SW 1271 (cell line): ENCODE measurements at places on chromosomes 7 and 10.

DNA sequence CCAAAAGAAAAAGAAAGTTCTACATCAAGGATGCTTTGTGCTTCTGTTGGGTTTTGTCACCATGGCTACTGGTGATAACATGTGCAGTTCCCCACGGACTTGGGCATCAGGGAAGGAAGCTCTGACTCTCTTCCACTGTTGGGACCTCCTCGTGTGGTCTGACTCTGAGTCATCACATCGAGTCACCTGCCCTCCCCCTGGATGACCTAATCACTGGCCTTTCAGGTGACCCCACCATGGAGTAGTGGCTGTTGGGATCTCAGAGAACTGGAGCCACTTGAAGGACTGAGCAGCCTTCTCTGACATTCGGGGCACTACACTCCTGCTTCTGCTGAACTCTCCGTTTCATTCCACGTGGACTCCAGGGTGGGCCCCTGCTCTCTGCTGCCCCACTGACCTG lies 60.8 kb upstream of the DOCK1 start:
- DNase-seq = no peak

- no peak for DNase-seq
These were observed 35.9 kb downstream of the EEPD1 start for GRCh38 chr7:36188906-36189305.

DNA sequence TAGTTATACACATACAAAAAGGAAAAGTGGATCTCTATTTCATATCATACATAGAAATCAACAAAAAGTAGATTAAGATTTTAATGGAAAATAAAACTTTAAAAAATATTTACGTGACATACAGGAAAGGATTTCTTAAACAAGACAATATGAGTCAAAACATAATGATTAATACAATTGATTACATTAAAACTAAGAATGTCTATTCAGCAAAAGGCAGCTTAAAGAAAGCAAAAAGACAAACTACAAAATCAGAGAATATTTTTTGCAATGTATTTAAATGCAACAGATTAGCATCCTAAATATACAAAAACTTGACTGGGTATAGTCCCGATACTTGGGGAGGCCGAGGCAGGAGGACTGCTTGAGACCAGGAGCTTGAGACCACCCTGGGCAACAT lies 50.5 kb downstream of the VAX1 start:
- DNase-seq = no peak

DNA sequence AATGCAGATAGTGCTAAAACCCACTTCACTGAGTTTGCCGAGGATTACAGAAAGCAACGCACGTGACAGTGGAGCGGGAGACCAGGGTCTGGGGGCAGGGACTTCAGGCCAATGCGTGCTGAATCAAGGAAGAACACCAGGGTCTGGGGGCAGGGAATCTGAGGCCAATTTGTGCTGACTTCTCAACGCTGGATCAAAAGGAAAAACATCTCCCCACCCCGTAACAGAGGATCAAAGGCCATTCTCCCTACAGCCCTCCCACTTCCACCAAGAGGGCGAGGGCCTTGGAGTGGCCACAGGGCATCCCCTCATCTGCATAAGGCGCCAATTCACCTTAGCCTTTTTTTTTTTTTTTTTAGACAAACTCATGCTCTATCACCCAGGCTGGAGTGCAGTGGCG lies 22.3 kb upstream of the BNIP3 start:
- no peak for DNase-seq

- DNase-seq = no peak
These were observed 116.7 kb downstream of the VIPR2 start for GRCh38 chr7:159027789-159028507.

DNA sequence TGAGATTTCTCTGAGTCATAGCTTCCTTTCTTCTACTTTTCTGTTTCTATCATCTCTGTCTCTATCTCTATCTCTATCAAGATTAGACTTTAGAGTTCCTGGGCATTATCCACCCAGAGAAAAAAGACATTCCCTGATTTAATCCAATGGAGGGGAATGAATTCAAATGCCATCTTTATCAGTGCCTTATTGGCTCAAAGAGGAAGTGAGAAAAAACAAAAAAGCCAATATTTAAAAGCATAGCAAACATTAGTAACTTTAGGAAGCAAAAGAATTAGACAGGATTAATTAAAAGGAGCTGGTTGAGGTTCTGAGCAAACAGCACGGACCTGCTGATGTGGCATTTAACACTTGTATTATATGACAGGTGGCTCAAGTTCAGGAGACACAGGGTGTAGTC lies 736.5 kb downstream of the REEP3 start:
- DNase-seq = no peak

GRCh38 chr10:89888321-89889070 lies 187.1 kb downstream of the KIF20B start:
- DNase-seq = no peak

GRCh38 chr10:99913831-99914235 lies 95.9 kb downstream of the DNMBP start:
- no peak for DNase-seq

- no peak for DNase-seq
These were observed 71.7 kb downstream of the NRBF2 start for GRCh38 chr10:63204667-63205391.

DNA sequence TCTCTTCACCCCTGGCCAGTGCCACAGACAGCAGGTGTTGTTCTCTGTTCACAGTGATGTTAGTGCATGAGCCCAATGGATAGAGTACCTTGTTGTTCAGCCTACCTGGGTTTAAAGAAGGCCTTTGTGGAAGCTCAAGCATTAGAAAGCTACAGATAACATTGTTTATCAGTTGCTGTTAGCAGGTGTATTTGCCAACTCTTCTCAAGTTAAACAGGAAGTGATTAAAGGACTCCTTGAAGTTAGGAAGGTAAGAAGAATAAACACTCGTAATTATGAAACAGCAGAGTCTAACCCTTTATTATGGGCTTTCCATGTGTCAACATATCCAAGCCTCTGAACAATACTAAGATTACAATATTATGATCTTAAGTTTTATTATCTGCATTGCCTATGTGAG lies 25.9 kb downstream of the RGR start:
- no peak for DNase-seq

DNA sequence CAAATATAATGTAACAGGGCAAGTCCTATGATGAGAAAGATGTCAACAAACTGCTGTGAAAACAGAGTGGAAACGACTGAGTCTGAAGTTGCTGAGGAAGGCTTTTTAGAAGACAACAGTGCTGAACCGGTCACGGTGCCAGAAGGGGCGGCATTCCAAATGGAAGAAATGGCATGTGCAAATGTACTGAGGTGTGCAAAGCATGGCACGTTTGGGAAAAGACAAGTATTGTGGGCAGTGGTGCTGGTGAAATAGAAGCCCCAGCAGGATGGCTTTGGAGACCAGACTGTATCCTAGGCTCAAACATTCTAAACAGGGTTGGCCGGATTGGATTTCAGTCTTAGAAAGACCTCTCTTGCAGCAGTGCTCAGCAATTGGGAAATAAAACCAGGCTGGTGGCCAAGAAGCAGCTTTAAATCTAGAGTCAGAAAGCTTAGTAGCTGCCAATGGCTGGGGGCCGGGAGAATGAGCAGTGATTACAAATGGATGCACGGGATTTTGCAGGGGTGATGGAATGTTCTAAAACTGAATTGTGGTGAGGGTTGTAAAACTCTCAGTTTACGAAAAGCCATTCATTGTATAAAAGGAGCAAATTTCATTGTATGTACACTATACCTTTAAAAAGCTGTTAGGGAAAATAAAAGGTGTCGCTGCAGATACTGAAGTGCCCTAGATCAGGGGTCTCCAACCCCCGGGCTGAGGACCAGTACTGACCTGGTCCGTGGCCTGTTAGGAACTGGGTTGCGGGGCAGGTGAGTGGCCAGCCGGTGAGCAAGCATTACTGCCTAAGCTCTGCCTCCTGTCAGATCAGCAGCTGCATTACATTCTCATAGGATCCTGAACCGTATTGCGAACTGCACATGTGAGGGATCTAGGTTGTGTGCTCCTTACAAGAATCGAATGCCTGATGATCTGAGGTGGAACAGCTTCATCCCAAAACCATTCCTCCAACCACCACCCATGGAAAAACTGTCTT lies 141.6 kb downstream of the HIBADH start:
- DNase-seq = no peak
